Activated gamma-delta T cell (primary cell): ENCODE measurements at places on chromosomes 13 and 19.

GRCh38 chr19:2044709-2045500 is 6.1 kb downstream of the MKNK2 start:
- DNase-seq = no peak

- DNase-seq = no peak
Measured at GRCh38 chr19:3054265-3054971, 7.9 kb downstream of the TLE5 start.

DNA sequence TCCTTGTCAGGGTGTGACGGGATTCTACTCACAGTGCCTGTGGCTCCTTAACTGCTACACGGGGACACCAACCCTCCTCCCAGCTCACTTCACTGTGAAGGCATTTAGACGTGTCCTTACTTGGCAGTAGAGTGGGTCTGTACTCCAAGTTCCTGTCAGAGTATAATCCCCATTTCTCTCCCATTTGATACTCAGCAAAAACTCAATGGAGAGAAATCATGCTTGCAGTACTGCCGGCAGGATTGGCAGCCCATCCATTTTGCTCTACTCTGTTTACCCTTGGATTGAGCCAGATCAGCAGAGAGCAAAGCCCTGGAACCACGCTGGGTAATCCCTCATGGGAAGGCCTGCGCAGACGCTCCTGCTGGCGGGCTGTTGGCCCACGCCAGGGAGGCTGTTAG is 28.9 kb downstream of the ARL11 start:
- no peak for DNase-seq

DNA sequence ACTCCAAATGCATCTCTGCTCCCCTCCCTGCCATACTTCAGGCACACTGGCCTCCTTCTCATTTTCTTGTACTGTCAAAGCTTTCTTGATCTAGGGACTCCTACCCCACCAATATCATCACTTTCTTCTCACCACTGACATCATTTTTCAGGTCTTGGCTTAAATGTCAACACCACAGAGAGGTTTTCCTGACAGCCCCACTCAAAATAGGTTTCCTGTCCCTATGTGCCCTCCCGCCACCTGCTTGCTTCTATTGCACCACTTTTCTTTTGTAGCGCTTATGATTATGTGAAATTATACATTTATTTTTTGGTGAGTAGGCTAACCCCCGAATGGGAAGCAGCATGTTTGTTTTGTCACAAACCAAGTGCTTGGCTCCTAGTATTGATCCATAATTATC is 164.6 kb downstream of the NDFIP2 start:
- DNase-seq = no peak

GRCh38 chr13:73325723-73326558 is 267.1 kb downstream of the KLF5 start:
- no peak for DNase-seq

- no peak for DNase-seq
Measured at GRCh38 chr19:13195678-13196077, 45.5 kb downstream of the IER2 start.

DNA sequence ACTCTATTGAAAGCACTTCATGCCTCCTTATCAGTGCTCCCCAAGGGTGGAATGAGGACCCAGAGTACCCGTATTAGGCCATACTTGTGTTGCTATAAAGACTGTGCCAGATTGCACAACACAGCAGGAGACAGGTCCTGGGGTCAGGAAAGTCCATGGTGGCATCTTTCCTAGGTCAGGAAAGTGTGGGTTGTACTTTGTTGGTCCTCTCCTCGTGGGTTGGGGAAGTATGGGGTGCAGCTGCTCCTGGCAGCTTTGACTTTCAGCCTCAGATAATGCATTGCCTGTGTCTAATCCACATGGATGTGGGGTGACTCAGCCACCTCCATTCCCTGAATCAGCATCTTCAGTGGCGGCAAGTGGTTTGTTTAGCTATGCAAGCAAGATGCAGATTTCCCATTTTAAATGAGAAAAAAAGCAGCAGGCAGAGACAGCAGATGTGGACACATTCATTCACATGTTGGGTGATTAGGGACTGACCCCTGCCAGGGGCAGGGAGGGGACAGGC is 8.4 kb upstream of the CYP2B6 start:
- DNase-seq = no peak

DNA sequence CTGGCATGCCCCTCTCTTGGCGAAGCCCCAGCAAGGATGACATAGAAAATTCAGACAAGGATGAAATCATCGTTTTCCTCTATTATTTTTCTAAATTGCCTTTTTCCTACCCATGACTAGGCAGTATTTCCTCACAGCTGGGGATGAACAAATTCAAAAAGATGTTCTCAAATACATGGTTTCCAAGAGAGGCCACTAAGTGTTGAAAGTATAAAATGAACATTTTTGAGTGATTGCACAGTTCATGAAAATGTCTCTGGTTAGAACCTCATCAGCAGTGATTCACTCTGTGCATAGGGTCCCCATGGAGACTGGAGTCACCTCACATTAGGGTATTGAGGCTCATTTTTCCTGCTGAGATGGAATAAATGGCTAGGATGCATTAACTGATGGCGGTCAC is 373.7 kb downstream of the DNAJC15 start:
- no peak for DNase-seq

GRCh38 chr13:113049521-113049941 is 56.1 kb upstream of the F7 start:
- no peak for DNase-seq

DNA sequence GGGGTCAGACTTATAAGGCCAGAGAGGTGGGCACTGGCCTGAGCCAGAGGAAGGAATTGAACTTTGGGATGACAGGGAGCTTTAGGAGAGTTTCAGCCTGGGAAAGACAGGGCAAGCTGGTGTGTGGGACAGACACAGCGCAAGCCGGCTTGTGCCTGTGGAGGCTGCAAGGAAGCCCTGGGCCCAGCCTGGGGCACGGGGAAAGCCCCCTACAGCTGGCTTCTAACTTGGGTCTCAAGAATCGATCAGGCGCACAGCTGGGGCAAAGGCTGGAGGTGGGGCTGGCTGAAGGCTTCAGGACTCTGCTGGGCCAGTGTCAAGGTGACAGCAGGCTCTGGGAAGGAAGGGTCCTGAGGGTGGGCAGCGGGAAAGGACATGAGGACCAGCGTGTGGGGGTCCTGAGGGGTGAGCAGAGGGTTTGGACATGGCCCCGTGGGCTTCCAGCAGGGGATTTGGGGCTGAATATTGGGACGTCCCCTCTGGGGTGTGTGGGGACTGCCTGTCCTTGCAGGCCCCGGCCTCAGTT is 3.0 kb downstream of the PTOV1 start:
- no peak for DNase-seq

DNA sequence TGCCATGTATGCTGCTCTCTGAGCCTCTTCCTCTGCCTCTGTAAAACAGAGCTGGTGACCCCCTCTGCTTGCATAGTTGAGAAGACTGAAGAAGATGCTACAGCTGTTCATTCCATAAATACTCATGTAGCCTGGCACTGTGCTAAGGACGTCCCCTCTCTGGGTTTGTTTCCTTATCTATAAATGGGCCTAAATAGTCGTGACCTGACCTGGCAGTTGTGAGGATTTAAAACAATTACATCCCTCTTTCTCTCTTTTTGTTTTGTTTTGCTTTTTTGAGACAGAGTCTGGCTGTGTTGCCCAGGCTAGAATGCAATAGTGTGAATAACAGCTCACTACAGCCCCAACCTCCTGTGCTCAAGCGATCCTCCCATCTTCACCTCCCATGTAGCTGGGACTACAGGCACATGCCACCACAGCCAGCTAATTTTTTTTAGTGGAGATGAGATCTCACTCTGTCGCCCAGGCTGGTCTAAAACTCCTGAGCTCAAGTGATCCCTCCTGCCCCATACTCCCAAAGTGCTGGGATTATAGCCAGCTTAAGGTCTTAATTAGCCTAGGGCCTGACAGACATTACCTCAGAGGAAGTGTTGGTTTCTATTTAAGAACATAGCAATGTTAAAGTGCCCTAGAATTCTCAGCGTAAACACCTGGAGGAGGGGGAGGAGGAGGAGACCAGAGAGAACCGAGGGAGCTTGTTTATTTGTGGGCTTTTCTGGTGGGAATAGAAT is 4.6 kb downstream of the WDR62 start:
- DNase-seq = no peak

GRCh38 chr19:47155148-47155547 is 24.5 kb downstream of the SAE1 start:
- no peak for DNase-seq

- no peak for DNase-seq
Measured at GRCh38 chr19:31254180-31254551, 95.1 kb downstream of the TSHZ3 start.

GRCh38 chr13:28476919-28477708 is 17.8 kb downstream of the FLT1 start:
- DNase-seq = no peak

DNA sequence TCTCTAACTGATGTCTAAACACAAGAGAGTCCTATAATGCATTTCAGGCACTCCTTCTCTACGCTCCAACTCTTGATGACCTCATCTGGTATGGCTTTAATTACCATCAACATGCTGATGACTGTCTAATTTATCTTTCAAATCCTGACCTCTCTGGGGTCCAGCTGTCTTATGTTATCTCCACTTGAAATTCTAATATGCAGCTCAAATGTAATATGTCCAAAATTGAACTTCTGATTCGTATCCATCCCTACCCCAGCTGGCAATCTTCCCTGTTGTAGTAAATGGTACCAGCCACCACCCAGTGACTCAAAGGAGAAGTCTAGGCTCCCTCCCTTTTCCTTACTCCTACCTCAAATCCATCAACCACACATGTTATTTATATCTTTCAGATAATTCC is 288.0 kb upstream of the SLC10A2 start:
- DNase-seq = no peak

DNA sequence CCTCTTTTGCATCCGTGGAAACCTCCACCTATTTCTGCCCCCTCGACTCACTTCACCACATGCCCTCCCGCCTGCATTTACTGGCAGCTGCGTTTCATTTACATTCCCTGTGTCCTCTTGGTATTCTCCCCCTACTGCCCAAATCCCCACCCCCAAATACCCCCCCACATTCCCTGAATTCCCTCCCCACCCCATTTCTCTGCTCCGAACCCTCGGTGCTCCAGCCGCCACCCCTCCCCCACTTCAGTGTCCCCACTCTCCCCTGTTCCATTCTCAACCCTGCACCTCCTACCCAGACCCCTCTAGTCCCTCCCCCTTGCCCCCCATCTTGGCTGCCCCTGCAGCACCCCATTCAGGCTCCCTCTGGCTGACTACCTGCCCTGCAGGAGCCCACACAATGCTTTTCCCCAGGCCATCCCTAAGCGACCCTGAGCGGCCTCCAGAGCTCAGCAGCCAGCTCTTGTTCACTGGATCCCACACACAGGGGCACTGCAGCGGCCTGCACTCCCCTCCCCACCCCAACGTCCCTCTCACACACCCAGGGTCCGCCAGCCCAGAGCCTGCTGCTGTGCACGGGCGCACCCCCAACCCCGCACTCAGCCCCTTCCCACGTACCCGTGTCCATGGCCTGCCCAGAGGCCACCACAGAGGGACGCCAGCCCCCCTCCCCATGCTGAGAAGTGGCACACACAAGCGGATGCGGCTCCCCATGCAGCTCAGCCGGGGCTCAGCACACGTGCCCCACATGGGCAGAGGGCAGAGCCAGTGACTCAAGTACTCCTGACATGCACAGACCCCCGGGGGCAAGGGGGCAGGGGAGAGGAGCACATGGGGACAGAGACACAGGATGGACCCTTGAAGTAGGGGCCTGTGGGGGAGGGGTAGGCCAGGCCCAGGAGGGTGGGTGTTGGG is 26.3 kb downstream of the SHANK1 start:
- no peak for DNase-seq

- DNase-seq = no peak
Measured at GRCh38 chr13:44104197-44104490, 224.4 kb downstream of the LACC1 start.

DNA sequence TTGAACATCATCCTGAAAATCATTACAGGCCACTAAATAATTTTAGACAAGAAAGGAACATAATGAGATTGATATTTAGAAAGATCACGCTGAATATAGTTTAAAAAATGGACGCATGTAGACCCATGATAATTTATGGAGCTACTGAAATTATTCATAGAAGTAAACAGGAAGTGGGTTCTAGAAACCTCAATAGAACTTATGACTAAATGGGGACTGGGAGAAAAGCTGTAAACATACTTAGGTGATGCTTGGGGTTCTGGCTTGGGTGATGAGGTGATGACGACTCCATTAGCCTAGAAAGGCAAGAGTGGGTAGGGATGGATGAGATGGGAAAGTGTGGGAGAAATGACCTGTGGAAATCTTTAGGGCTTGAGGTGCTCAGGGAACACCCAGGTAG is 484.0 kb downstream of the MYO16 start:
- DNase-seq = no peak

DNA sequence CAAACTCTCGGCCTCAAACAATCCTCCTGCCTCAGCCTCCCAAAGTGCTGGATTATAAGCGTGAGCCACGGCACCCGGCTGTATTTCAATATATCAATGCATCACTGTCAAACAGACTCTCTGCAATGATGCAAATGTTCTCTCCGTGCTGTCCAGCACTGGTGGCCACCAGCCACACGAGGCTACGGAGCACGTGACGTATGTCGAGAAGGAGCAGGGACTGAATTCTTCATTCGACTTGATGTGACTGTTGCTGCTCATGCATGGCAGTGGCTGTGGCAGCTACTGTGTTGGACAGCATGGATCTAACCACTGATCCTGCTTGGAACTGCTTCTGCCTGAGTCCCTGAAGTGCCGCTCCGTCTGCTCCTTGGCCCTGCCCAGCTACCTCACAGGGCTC is 9.8 kb downstream of the LRRC4B start:
- DNase-seq = no peak

DNA sequence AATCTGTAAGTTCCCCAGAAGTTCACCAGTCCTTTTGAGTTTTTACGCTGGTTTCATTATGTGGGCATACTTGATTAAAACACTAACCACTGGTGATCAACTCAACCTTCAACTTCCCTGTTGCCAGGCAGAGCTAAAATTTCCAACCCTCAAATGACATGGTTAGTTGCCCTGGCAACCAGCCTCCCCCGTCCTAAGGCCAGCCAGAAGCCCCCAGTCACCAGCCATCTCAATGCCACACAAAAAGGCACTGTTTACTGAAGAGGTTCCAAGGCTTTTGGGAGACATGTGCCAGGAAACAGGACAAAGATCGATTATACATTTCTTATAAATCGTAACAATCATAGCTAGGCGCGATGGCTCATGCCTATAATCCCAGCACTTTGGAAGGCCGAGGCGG is 1.6 kb downstream of the ZNF649 start:
- no peak for DNase-seq

- DNase-seq = no peak
Measured at GRCh38 chr13:90605664-90606063, 741.8 kb upstream of the MIR17HG start.

DNA sequence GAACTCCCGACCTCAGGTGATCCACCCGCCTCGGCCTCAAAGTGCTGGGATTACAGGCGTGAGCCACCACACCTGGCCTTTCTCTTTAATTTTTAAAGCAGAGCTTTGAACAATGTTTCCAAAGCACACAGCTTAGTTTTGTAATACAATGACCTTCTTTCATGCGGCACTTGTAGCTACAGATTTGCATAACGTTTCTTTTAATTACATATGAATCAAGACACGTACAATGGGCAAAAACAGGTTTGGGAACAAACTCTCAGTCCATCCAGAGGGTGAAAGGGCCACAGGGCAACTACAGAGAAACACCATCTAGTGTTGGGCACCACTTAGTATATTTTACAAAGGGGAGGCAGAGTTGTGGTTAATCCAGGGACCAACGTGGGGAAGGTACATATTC is 19.0 kb upstream of the S1PR4 start:
- DNase-seq = no peak

- no peak for DNase-seq
Measured at GRCh38 chr13:75739244-75739868, 103.2 kb downstream of the LMO7 start.
